DMS53 (cell line): ENCODE measurements at places on chromosomes 3 and 15.

DNA sequence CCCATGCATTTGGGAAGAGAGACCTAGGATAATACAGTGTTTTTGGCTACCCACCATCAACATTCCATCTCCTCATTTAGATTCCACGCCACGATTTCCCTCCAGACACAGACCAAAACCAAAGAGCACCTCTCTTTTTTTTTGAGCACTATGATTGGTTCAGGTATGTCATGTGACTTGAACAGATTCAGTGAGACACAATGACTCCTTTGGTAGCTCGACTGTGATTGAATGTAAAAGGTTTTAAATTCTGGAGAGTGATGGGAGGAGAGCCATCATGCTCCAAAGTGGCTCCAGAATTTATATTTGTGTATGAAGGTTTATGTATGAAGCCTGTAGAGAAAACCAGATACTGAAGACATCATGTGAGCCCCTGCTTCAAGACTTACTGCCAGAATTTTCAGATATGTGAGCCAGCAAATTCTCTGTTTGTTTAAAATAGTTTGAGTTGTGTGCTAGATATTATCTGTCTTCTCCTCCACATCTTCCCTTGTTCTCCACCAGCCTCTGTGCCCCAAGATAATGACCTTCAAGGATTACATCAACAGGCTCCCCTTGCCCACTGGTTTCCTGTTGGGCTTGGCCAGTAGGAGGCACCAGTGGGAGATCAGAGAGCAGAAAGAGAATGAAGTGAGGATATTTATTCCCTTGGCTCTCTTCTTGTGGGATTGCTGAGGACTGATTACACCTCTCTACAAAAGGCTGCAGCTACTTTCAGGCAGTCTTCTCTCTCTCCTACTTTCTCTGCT, 12.5 kb downstream of the MYD88 start:
- DNase-seq = no peak

DNA sequence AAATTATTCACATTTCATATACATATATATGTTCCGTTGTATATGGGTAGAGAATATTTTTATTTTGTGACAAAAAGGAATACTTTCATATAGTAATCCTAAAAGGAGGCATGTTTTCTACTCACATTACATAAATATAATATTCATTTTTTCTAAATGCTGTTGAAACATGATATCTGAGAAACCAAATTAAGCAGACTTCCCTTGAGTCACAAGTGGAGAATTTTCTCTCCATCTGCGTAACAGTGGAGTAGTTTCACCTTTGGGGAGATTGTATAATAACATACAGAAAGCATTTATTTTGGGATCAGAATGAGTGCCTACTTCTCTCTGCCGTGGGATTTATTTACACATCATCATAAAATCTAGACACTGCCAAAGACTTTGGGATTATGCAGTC, 849.8 kb downstream of the NSUN3 start:
- DNase-seq = peak; percentile 5

DNA sequence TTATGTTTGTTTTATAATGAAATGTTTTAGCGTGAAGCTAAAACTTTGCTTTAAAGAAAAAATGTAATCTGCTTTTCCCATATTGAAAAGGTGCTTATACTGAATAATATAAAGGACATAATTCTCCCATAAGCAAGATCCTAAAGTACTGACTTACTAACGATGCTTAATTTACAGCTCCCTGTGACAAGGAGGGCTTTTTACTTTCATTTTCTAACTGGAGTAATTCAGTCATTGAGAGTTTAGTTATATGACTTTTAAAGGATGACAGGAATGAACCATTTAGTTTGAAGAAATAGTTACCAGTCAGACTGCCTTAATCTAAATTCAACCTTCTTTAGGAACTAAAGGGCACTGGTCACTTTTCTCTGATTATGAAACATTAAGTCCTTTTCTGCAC, 19.3 kb upstream of the ZPLD1 start:
- no peak for DNase-seq

DNA sequence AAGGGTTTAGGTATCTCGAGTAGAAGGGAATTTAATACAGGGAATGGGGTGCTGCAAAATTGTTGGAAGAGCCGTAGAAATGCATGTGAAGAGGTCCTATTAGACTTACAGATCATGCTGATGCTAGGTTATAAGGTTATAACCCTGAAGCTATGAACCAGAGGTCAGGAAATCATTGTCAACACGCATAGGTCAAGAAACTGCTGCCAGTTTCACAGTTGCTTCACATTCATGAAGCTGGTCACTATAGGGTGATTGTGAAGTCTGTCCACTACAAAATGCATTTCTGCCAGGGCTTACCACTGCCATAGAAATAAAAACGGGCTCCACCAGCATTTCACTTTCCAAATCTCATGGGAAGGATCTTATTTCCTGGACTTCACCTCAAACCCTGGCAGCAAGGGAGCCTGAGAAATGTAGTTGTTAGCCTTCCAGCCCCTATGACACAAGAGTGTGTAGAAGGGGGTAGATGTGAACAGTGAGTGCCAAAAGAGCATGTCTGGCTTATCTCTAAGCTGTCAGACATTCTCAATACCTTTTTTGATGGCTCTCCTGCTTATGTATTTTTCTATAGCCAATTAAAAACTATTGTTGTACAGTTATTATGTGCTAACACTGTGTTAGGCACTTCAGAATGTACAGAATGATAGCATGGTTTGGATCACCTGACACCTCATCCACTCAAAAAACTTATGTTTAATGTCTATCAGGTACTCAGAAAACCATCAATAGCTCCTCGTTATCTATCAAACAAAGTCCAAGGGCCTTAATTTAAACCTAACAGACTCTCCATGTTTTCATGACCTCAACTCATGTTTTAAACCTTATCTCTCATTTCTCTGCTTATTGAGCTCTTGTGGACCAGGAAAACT, 148.3 kb upstream of the TSC22D2 start:
- no peak for DNase-seq

DNA sequence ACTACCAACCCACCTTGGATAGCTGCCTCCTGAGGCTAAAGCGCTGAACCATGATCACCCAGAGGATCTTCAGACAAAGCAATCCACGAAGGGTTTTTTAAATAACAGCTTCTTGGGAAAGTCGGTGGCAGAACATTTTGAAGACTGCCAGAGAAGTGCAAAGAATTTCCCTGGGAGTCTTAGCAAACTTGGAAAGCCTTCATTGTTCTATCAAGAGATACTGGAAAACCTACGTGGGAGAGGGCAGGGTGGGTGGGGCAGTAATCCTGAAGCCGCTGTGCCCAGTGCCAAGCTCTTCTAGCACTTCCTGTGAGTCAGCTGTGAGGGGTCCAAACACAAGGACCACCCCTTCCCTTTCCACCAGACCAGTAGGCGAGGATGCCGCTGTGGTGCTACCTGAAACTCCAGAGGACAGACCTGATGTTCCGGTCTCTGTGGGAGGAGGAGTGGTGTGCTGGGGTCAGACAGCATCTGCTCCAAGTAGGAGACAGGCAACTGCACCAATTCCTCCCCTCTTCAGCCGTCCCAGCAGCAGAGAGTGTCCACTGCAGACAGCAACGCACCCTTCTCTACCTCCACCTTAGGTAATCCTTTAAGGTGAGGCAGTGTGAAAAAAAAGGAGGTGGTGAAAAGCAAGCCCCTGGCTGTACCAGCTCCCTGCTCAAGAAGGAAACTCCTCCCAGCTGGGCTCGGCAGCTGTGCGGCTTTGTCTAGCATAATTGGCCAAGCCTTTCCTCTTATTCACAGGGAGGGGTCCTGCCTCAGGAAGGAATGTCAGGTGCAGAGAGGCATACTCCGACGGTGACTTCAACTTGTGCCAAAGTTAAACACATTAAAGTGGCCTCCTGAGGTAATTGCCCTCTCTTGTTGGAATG, 99.0 kb downstream of the TMCC1 start:
- DNase-seq = no peak

- no peak for DNase-seq
Observed at GRCh38 chr3:51673181-51673801, 2.2 kb downstream of the TEX264 start.

GRCh38 chr15:40845511-40846284, 1.9 kb downstream of the SPINT1 start:
- peak; percentile 95 for DNase-seq

- no peak for DNase-seq
Observed at GRCh38 chr3:186333256-186333655, 28.8 kb downstream of the DGKG start.

DNA sequence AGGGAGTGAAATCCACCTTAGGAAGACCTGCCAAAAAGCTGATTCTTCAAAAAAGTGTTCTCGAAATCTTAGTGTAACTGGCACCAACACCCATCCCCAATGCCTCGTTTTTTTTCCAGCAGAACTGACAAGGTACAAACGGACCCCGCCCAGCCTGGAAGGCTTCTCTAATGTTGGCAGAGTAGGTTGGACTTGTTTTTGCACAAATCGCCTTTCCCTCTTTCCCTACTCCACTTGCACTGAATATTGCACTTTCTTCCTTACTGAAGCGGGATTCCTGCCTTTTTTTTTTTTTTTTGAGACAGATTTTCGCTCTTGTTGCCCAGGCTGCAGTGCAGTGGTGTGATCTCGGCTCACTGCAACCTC, 544 bp upstream of the TIMMDC1 start:
- DNase-seq = peak; percentile 51

- DNase-seq = no peak
Observed at GRCh38 chr15:92073044-92073785, 219.7 kb downstream of the SLCO3A1 start.

DNA sequence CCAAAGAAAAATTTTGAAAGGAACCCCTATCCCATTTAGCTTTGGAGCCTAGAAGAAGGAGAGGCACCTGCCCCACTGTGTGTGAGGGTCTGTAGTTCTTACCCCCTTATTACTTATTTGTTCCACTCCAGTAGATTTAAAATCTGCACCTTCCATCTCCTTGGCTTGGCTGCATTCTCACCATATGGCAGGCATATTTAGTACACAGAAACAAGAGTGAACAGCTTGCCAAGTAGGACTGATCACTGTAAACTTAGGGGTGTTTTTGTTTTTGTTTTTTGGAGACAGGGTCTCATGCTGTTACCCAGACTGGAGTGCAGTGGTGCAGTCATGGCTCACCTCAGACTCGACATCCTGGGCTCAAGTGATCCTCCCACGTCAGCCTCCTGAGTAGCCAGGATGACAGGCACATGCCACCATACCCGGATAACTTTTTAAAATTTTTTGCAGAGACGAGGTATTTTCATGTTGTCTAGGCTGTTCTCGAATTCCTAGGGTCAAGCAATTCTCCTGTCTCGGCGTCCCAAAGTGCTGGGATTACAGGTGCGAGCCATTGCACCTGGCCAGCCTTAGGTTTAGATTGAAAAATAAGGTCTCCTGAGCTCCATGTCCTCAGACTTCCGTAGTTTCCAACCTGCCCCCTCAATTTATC, 14.1 kb upstream of the ANXA2 start:
- no peak for DNase-seq

- DNase-seq = no peak
Observed at GRCh38 chr15:33440900-33441299, 130.1 kb downstream of the RYR3 start.

GRCh38 chr3:21790466-21790865, 39.5 kb upstream of the ZNF385D start:
- no peak for DNase-seq

DNA sequence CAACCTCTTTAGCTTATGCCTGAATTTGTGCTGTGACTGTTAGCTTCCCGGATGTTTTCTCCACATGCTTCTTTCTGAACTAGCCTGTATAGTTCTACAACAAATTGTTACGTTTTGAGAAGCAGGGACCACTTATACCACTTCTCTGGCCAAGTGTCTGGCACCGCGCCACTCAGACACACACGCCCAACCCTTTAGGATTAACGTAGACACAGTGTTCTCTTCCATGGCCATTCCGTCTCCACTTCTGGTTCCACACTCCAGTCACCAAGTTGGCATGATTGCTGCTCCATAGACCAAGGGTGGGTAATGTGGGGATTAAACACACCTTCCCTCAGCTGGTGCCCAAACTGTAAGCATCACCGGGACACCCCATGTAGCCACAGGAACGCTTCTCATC, 755 bp upstream of the TMEM108 start:
- peak; percentile 63 for DNase-seq

DNA sequence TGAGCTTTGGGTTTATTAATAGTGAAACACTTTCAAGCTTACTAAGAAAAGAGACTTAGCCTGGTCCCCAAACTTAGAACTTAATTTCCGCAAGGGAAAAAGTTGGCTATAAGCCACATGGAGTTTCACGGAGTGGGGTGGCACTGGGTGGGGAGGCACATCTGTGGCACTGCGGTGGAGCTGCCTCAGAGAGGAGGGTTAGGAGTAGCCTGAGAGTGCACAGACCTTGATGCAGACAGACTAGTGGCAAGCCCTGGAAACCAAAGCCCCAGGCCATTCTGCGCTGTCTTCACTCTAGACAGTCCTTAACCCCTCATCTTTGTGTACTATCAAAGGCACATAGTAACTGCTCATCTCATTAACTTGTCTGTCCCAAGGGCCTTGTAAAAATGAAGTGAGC, 22.0 kb downstream of the CXCR6 start:
- no peak for DNase-seq

DNA sequence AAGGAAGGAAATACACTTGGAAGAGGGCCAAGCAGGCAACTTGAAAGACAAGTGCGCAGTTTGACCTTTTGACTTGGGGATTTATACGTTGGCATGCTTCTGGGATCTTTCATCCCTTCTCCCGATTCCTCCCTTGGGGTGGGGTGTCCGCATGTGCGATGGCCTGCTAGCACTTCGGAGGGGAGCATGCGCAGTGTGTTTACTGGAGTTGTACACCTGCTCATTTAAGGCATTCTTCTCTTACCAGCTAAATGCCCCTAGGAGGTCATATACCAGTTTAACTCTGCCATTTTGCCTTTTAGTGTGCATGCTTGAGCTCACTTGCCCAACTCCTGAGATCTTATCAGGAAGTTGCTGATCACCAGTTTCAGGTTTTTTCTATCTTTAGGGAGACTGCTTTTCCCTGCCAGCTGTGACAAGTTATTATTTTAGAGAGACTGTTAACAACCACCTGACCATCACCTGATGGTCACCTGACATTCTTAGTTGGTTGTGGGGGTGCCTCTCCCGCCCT, 63.5 kb downstream of the BFSP2 start:
- peak; percentile 27 for DNase-seq

- no peak for DNase-seq
Observed at GRCh38 chr3:45043728-45044299, 17.7 kb downstream of the CLEC3B start.

DNA sequence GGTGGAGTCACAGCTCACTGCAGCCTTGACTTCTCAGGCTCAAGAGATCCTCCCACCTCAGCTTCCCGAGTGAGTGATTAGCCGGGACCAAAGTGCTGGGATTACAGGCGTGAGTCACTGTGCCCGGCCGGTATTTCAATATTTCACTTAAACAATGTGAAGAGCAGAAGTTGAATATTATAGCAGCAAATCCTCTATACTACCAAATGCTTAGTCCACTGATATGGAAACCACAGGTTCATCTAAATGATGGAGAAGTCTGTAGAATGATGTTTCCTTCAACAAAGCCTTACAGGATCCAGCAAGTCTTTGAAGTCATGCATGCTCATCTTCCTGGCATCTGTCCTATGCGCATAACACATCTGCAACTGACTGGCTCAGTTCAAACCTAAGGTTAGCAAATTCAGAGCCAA, 20.3 kb upstream of the UACA start:
- peak; percentile 43 for DNase-seq
